ENCODE measurements at places on chromosomes 3 and 15.

DNA sequence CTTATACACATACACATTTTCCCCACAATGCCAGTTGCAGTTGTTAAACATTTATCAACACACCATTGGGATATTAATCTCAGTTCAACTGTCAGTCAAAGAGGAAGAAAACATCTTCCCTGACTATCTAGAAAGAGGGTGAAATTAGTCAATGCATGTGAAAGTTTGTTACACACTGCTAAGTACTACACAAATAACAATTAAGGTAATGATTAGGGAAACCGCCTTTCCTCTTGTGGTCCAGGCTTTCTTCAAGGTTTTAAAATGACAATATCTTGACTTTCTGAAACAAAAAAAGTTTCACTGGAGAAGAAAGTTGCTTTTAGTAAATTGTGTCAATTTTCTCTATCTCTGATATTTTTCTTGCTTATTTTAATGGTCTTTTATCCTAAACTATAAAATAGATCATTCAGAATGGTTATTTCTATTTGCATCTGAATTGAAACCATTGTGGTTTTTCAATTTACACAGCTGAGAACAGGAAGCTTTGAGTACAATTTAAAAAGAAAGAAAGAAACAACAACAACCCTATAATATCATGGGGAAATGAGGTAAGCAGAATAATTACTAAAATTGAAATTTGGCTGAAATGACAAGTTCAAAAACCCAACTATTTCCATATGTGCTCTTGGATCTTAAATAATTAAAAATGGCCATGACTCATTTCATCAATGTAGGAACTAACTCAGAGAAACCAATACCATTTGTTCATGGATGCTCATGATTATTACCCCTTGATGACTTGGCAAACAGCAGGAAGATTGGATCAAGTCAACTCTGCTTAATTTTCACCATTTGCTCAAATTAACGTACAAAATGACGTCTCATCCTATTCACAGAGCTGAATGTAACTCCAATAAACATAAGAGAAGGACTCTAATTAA is 31.7 kb downstream of the GPR149 start:
- no peak for DNase-seq

GRCh38 chr15:37981201-37981600 is 46.8 kb downstream of the TMCO5A start:
- no peak for DNase-seq

GRCh38 chr3:11757441-11757875 is 89.2 kb downstream of the TAMM41 start:
- no peak for DNase-seq

GRCh38 chr15:76286271-76286879 is 24.9 kb downstream of the ETFA start:
- DNase-seq, result no peak

DNA sequence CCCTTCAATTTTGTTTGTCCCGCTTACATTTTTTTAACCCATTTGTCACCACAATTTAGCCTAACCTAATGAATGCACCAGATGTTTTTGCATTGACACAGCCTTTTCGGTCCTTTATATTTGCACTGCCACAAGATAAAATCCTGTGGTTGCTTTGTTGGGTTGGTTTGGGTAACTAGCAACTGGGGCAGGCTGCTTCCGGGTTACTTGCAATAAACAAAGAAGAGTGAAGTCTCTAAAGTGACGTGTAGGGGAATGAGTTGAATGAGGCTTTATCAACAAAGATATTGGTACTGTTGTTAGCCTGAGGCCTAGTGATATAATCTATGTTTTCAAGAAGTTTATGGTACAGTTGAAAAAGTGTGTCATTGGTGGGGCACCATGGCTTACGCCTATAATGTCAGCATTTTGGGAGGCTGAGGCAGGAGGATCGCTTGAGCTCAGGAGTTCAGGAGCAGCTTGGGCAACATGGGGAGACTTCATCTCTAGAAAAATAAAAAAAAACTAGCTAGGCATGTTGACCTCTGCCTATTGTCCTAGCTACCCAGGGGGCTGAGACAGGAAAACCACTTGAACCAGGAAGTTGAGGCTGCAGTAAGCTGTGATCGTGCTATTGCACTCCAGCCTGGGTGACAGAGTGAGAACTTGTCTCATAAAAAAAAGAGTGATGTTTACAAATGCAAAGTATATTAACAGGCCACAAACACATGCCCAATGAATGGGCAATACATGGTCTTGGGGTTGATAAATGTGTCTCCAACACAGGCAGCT is 121.8 kb downstream of the OXSM start:
- DNase-seq, result no peak

- DNase-seq, result no peak
Observed at GRCh38 chr15:81108427-81108826, 25.6 kb upstream of the CFAP161 start.

GRCh38 chr3:181738551-181738950 is 26.8 kb downstream of the SOX2 start:
- DNase-seq, result no peak

DNA sequence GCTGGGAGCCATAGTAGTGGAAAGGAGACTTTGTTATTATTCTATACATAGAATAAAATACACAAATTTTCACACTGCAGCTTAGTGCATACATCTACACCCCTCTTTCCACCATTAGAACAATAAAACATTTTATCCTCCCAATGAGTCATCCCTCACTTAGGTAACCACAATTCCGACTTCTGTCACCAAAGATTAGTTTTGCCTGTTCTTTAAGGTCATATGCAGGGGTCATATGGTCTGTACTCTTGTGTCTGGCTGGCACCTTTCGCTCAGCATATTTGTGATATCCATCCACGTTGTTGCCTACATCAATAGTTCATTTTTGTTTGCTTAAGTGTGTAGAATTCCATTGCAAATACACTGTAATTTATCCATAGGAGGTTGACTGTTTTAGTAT is 399.4 kb downstream of the SHQ1 start:
- no peak for DNase-seq

- DNase-seq, result no peak
Observed at GRCh38 chr3:24437326-24437725, 57.3 kb downstream of the THRB start.

DNA sequence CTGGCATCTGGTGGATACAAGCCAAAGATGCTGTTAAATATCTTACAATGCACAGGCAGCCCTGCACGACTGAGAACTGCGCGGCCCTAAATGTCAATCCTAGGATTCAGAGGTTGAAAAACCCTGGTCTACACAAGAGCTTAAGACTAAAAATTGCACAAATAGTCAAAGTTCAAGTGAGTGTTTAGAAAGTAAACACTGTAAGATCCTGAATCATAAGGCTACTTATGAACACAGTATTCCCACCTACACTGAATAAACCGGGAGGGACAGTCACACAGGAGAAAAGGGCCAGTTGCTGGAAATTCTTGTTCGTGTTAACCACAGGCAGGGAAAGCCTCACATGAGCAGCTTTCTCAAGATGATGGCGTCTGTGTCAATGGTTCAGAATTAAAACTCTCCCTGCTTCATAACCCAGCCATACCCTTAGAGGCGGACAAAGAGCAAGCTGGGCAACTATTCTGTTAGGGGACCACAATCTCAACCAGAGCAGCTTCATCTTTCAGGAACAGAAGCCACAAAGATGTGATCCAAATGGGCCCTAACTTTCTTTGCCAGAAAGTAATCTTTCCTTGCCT is 37.7 kb downstream of the LRIG1 start:
- no peak for DNase-seq

DNA sequence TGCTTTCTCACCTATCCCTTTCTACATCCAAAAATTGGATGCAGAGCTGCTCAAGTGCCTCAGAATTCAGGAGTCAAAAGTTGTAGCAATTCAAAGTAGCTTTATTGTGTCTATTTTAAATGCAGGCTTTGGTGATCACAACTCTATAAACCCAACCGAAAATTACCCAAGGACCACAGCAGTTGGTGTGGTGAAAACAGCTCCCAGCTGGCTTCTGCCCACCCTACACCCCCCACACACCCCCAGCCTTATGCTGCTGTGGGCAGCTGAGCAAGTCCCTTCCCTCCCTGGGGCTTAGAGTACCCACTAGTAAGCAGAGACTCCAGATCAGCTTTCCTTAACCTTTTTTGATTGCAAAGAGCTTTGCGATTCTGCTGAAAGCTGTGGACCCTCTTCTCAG is 5.8 kb upstream of the HES1 start:
- DNase-seq, result no peak

DNA sequence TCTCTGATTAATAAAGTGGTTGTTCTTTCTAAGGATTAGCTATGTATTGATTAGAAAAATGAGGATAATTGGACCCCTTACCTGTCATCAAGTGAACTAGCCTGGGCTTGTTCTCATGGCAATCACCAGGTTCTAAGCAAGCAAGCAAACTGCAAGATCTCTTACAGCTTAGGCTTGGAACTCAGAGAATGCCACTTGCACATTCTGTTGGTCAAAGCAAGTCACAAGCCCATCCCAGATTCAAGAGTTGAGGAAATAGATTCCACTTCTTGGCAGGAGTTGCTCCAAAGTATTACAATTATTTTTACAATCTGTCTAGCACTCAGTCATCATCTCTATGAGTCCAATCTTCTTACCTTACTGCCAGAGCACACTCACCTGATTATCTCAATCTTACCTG is 180.3 kb downstream of the SYNPR start:
- no peak for DNase-seq

DNA sequence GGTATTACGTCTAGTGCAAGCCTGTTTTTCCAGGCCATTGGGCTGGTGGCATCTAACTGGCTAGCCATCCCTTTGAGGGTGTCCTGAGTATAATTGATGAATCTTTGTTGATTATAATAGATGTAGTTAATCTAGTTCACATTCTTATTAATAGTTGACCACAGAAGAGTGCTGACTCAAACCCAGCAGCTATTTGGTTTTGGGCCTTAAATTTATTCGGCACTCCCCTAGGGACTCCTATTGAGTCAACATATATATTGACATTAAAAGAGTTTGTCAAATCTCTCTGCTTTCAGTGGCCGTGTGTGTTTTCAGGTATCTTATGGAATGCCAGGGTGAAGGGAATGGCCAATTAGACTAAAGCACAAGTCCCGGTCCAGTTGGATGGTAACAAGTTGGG is 19.7 kb downstream of the ARL8B start:
- no peak for DNase-seq

- no peak for DNase-seq
Observed at GRCh38 chr3:66198437-66199088, 22.2 kb upstream of the SLC25A26 start.

DNA sequence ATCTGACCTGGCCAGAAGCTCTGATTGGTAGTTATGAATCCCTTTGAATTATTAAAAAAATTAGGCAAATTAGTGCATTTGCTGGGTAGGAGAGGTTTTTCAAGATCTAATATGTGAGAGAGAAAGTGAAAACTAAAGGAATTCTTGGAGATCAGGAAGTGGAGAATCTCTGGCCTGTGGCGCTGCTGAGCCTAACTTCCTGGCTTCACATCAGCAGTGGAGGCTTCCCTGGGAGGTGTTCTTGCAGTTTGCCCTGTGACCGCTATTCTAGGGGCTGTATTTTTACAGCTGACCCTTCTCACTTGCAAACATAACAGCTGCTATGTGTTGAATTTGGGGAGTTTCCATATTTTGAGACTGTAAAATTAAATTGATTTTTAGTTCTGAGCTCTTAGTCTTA is 166.4 kb downstream of the ATG7 start:
- DNase-seq, result no peak
